Stimulated activated CD4-positive, alpha-beta T cell treated with anti-CD3 and anti-CD28 coated beads, Interleukin-2, amount 100 ng/mL, for 48 hours (primary cell): ENCODE measurements at places on chromosomes 4 and X.

GRCh38 chr4:120630427-120630826 is 292.1 kb downstream of the PRDM5 start:
- DNase-seq: no peak

DNA sequence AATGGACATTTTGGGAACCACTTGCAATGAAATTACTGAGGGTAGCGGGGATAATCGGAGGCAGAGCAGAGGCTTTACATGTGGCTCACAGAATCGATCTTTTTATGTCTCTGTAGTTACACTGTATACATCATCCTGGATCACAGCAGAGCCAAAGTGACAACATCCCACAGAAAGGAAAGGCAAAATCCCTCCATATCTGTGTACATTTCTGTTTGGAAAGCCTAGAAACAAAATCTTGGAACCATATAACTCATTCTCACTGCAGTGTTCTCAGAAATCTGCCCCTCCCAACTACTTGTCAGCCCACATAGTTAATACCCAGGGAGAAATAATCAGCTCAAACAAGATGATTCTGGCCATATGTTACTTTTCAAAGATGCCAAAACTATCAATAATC is 211.6 kb downstream of the DCLK2 start:
- no peak for DNase-seq

DNA sequence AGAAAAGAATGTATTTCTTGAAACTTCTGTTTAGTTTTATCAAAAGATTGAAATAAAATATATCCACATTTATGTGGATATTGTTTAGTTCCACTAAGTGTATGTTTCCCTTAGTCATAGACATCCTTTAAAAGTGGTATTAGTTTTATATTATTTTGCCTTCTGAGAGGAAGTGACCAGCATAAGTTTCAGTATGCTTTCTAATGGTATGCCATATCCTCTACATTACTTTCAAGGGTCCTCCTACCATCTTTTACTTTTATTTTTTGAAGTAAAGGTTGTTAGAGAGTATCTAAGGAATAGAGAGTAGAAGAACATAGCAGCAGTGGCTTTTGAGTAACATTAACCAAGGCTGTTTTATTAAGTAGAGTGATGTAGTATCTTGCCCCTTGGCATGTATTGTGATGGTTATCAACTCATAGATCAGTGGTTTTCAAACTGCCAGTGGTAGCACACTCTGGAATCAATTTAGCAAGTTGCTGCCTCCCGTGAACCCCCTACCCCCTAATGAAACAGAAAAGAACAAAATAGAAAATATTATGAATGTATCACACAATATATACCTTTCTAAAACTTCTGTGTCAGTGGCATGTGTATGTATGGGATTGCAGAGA is 44.8 kb downstream of the RBPJ start:
- no peak for DNase-seq

DNA sequence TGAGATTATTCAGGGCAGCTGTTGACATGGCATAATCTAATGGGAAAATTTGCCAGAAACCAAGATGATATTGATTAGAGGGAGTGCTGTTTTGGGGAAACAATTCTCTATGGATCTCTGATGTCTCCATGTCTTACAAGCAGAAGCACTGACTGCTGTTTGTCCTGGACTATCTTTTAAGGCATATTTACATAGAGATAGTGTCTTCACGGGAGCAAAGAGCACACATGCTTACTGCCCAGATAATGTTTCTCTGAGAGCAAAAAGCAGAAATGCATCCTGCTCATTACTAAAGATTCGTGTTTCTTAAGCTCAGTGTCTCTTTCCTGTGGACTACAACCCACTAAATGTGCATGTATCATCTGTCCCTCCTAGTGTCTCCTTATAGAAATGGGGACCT is 41.3 kb upstream of the GLRA3 start:
- no peak for DNase-seq

DNA sequence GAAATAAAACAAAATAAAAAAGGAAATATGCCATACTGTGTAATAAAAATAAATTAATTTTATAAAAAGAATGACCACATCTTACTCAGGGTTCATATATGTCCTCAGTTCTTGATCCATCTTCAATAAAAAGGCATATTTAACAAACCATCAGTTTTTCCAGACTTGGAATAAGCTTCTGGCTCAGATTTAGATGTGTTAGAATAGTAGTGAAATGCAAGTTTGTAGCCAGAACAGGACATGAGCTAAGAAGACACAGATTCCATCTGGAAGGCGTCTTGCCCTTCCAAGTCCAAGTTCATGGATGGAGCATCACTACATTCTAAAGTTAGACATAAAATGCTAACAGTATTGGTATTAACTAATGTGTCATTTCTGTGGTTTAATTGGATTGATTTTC is 10.3 kb upstream of the LSM6 start:
- no peak for DNase-seq

- DNase-seq: no peak
Observed at GRCh38 chr4:81783558-81783957, 311.9 kb upstream of the RASGEF1B start.

- no peak for DNase-seq
Observed at GRCh38 chrX:108353452-108353851, 84.8 kb downstream of the COL4A6 start.

DNA sequence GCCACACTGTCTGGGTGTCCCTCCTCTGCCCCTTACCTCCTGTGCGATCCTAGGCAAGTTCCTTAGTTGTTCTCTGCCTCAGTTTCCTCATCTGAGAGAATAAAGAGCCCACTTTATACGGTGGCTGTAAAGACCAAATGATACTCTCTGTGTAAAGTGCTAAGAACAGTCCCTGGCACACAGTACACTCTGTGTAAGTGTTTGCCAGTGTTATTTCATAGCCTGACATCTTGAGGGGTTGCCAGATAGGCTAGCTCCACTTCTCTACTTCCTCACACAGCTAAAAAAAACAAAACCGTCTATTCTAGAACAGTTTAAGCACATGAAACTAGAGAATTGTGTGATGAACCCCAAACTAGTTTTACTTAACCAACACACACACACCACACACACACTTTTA is 17.1 kb downstream of the SPON2 start:
- no peak for DNase-seq

- DNase-seq: no peak
Observed at GRCh38 chr4:27154706-27155105, 294.1 kb downstream of the STIM2 start.

DNA sequence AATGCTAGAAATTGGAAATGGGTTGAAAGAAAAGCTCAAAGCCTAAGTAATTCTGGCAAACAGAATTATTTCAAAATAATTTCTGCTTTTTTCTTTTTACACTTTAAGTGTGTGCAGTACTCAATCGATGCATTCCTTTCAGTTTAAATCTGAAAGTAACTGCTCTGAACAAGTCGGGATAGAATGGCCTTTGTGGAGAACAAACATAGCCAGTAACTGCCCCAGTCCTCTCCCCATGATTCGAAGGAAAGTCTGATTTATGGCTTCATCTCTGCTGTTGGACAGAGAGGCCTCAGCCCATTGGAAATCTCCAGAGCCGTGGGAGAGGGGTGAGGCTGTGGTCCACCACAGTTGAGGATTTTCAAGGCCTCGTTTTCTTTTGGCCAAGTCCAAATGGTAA is 174.0 kb upstream of the TLL1 start:
- DNase-seq: no peak

- no peak for DNase-seq
Observed at GRCh38 chrX:21881881-21882574, 26.2 kb downstream of the YY2 start.

GRCh38 chrX:1591863-1592469 is 562 bp downstream of the AKAP17A start:
- DNase-seq: no peak

DNA sequence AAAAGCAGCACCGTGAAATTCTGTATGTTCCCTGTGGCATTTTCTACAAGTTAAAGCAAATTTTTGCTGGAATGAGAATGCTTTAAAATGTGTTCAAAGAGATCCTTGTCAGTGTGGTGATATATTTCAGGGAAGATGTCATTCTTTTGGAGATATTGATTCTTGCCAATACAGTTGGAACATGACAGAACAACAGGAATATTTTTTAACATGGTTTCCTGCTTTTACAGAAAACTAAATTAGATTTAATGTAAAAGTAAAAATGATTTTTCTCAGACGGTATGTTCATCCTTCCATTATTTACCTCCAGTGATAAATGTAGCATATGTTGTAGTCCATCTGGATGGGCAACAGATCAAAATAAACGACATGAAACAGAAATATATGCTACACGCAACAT is 474.8 kb downstream of the TMA16 start:
- no peak for DNase-seq

GRCh38 chr4:87239821-87240220 is 19.4 kb upstream of the KLHL8 start:
- DNase-seq: no peak

DNA sequence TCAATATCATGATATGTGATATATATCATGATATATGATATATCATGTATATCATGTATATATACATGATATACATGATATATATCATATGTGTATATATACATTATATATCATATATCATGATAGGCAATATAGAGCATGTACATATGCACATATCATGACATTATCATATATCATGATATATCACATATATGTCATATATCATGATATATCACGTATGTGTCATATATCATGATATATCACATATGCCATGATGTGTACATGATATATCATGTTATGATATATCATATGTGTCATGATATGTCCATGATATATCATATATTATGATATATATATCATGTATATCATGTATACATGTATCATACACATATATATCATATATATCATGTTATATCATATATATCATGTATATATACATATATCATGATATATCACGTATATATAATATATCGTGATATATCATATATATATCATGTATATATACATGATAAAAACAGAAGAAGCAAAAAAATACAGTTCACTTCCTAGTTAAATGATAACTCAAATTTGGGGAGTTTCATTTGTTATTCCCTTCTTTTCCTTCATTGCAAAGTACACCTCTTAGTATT is 670.1 kb upstream of the EPHA5 start:
- no peak for DNase-seq

DNA sequence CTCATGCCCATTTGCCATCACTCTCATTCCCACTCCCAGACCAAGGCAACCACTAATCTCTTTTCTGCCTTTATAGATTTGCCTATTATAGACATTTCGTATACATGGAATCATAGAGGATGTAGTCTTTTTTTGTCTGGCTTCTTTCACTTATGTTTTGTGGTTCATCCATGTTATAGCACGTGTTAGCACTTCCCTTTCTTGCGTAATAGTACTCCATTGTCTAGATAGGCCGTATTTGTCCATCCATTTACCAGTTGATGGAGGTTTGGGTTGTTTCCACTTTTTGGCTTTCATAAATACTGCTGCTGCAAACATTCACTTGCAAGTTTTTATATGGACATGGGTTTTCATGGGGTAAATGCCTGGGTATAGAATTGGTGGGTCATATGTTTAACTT is 48.4 kb downstream of the KIF4A start:
- DNase-seq: no peak

GRCh38 chr4:186724058-186724863 is 605 bp upstream of the FAT1 start:
- no peak for DNase-seq

GRCh38 chrX:123075947-123076561 is 108.0 kb upstream of the GRIA3 start:
- no peak for DNase-seq

DNA sequence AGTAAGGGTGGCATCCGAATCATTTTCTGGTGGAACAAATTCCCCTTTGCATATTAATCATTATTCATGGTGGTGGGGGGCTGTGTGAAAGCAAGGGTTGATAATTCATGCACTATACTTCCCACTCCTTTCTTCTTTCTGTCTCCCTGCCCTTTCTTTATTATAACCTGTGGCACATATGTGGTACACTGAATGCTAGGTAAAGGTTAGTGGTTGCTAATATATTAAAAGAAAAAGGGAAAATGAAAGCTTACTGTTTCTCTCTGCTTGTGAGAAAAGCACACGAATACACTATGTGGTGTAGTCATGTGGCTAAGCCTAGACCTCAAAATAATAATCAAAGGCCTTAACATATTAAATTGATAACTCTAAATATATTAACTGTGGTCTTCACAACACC is 178.4 kb upstream of the RPS6KA3 start:
- DNase-seq: no peak

DNA sequence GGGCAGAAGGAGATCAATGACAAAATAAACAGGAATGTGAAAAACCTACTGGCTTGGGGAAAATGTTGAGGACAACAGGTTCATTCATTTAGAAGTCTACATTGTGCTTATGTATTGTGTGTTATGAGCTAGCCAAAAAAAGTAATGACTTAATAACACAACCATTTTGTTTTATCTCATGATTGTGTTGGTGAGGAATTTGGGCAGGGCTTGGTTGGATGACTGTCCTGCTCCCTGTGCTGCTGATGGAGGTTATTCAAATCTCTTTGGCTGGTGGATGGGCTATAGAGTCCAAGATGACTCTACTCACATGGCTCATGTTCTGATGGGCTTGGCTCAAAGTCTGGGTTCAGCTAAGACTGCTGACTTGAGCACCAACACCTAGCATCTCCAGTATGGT is 116.3 kb downstream of the HS3ST1 start:
- DNase-seq: no peak

DNA sequence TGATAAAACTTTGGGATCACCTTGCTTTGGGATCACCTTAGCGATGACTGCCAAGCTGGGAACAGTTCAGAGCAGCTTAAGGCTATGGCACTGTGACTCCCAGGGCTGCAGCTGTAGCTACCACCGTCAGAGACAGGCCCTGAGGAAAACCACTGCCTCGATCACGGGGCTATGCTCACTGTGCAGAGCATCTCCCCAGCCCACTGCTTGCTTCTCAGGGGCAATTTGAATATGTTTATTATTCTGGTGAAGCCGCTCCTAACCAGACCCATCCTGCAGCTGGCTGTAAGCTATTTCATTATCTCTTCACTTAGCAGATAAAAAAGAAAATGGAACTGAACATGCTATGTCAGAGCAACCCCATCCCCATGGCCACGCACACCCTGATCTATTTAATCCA is 328.5 kb downstream of the EVC2 start:
- no peak for DNase-seq

- DNase-seq: no peak
Observed at GRCh38 chr4:129179276-129179675, 83.3 kb downstream of the C4orf33 start.

DNA sequence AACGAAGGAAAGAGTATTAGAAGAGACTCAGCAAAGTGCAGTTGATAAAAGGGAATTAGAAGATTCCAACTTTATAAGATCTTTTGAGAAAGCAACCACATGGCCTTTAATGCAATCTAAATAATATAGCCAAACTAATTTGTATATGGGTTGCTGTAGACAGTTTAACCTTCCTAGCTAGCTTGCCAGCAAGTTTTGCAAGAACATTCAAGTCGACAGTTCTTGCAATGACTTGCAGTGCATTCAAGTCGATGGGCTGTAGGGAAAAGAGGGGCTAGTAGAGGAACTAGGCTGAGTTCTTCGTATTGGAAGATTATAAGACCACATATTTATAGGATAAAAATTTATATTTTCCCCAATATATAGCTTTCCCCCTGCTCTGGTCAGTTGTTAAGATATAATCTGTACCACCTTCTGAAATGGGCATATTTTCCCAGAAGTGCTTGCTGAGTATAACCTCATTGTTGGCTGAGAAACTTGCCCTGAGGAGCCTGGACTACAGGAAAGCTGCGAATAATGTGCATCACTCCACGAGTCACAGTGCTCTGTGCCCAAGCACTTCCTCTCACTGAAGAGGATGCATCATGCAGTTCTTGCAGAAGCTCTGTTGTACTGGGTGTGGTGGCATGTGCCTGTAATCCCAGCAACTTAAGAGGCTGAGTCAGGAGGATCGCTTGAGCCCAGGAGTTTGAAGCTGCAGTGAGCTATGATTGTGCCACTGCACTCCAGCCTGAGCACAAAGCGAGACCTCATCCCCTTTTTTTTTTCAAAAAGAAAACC is 56.7 kb downstream of the DOCK11 start:
- no peak for DNase-seq
